ENCODE measurements at places on chromosomes 2 and 18. TPM values are rescaled to one million over a fixed set of nuclear protein-coding genes. Genes with fewer than 3 reads are reported as not detected.

The UGT1A4 gene
- total RNA-seq: 73.6 TPM

The NEDD4L gene
- total RNA-seq: 57.4 TPM

The PDE1A gene
- 0.30 TPM for total RNA-seq

The ANKRD62 gene
- total RNA-seq: 0.20 TPM

The CHPF gene
- total RNA-seq: 78.2 TPM

The PLCD4 gene
- total RNA-seq: 0.74 TPM

The REL gene
- total RNA-seq: 13.3 TPM

The CTLA4 gene
- not detected for total RNA-seq

The FBLN7 gene
- total RNA-seq: 0.70 TPM

The WDR43 gene
- 37.1 TPM for total RNA-seq

The LYG1 gene
- 0.78 TPM for total RNA-seq

The TUBB8B gene
- total RNA-seq: not detected

The RFTN2 gene
- not detected for total RNA-seq

DNA sequence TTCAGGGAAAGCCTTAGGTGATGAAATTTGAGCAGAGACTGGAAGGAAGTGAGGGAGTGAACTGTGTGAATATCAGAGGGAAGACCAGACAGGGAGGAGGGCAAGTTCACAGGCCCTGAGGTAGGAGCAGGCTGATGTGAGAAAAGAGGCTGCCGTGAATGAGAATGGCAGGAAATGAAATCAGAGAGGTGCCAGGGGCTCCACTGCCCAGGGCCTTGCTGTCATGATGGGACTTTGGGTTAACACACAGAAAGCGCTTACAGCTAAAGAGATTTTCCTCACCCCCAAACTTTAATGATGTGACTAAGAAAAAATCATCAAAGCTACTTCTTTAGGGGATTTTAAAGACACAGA, 53.8 kb downstream of the MARCHF4 start:
- no peak for DNase-seq

DNA sequence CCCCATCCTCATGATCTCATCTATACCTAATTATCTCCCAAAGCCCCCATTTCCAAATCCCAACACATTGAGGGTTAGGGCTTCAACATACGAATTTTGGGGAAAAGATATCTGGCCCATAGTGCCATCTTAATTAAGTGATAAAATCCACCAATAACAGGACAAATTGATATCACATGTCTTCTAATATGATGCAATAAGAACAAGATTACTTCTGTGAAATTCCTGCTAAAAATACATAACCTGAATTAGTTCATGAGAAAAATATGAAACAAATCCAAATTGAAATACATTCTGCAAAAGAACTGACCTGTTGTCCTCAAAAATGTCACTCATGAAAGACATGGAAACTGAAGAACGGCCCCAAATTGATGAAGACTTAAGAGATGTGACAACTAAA, 28.8 kb downstream of the FOXI3 start:
- DNase-seq: no peak

DNA sequence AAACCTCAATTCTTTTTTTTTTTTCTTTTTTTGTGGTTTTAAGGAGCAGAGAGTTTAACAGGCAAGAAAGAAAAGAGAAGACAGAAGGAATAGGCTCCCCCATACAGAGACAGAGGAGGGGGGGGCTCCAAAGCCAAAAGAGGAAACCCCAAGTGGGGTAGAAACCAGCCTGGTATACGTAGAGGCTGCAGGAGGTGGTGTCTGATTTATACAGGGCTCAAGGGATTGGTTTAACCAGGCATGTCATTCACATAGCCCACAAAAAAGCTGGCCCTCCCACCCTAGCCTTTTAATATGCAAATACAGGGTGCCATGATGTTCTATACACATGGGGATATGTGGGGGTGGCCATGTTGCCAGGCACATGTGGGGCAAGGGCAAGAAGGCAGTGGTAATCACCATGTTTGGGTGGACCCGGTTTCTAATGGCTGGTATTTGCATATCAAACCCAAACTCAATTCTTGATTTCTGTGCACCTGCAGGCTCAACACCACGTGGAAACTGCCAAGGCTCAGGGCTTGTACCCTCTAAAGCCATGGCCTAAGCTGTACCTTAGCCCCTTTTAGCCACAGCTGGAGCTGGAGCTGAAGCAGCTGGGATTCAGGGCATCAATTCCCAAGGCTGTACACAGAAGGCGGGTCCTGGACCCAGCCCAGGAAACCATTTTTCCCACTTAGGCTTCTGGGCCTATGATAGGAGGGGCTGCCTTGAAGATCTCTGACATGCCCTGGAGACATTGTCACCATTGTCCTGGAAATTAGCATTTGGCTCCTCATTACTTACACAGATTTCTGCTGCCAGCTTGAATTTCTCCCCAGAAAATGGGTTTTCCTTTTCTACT, 170.3 kb downstream of the MAIP1 start:
- no peak for DNase-seq

GRCh38 chr2:27681841-27682240, 18.2 kb downstream of the SLC4A1AP start:
- DNase-seq: no peak

- no peak for DNase-seq
Observed at GRCh38 chr2:25620711-25621110, 52.7 kb downstream of the DTNB start.

DNA sequence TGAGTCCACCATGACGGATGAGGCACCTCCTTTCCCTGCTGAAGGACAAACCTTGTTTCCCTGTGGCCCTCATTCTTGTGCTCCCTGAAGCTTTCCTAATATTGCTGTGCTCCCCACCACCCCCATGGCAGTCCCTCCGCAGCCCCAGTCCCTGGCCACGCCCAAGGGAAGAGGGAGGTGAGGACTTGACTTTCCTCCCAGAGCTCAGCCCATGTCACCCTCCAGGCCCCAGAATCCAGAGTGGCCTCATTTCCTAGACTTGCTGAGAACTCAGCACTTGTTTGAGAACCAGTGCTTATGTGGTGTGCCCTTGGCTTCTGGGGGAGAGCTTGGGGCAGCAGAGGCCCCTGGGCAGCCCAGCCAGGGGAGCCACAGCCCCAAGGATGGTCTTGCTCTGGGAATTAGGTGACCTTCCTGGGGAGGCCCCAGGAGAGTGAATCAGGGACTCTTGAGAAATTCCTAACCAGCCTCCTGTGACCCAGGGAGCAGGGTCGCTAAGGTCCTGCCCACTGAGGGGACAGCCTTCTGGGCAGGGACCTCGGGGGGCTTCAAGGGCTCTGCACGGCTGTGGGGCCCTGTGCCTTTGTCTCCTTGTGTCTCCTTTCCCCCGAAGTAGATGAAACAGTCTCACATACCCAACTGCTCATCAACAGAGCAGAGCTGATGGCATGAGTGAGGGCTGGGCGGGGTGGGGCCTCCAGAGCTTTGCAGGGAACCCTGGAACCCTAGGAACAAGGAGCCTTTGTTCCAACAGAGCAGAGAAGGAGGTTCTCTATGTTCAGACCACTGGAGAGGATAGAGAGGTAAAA, 27.9 kb downstream of the PSD4 start:
- DNase-seq: no peak

GRCh38 chr2:227515742-227516141, 43.8 kb downstream of the AGFG1 start:
- no peak for DNase-seq

DNA sequence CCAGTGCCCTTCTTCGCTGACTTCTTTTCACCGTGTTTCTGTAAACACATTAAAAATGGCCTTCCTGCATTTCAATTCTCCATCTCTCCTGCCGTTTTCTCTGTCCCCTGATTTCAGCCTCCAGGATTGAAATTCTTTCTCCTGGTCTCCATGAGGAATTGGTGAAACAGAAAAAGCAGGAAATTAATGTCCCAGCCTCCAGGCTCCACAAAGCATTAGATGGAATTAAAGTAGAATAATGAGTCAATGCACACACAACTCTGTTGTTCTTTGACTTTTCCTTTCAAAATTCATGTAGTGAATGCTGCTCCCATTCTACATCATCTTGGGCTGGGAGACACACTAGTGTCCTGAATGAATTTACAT, 209.5 kb downstream of the KLHL29 start:
- DNase-seq: no peak

DNA sequence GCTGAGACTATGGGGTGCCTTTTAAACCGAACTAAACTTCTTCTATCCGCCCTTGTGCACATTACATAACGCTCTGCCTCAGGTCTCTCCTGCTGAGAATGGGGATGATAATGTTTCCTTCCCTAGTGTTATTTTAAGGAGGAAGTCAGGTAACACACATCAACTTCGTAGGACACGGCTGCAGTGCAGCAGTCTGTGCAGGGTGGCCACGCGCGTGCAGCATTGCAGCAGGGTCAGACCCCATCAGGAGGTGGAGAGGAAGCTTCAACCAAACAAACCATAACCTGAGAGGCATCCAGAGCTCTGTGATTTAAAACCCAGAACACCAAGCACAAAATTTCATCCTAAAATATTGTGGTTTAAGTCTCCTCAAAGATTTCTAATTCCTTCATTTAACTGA, 50.6 kb downstream of the MYT1L start:
- no peak for DNase-seq

DNA sequence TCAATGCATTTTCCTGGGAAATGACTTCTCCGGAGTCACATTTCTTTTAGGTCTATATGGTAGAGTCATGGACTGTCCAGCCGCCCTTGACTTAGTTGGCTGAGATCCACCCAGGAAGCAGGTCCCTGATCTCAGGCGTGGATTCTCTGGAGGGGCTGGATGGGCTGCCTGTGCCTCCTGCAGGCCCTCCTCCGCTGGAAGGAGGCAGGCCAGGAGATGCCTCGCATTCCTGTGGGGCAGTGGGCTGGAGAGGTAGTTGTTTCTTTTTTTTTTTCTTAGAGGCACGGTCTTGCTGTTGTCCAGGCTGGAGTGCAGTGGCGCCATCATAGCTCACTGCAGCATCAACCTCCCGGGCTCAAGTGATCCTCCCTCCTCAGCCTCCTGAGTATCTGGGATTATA, 129.0 kb upstream of the MYCN start:
- no peak for DNase-seq

- peak; percentile 27 for DNase-seq
Observed at GRCh38 chr2:121309801-121310200, 24.8 kb upstream of the TFCP2L1 start.

GRCh38 chr2:185208261-185208660, 530.3 kb upstream of the FSIP2 start:
- DNase-seq: peak; percentile 6

GRCh38 chr2:26740346-26740745, 23.7 kb upstream of the SLC35F6 start:
- no peak for DNase-seq

- no peak for DNase-seq
Observed at GRCh38 chr2:53913721-53914120, 54.0 kb upstream of the GPR75 start.

DNA sequence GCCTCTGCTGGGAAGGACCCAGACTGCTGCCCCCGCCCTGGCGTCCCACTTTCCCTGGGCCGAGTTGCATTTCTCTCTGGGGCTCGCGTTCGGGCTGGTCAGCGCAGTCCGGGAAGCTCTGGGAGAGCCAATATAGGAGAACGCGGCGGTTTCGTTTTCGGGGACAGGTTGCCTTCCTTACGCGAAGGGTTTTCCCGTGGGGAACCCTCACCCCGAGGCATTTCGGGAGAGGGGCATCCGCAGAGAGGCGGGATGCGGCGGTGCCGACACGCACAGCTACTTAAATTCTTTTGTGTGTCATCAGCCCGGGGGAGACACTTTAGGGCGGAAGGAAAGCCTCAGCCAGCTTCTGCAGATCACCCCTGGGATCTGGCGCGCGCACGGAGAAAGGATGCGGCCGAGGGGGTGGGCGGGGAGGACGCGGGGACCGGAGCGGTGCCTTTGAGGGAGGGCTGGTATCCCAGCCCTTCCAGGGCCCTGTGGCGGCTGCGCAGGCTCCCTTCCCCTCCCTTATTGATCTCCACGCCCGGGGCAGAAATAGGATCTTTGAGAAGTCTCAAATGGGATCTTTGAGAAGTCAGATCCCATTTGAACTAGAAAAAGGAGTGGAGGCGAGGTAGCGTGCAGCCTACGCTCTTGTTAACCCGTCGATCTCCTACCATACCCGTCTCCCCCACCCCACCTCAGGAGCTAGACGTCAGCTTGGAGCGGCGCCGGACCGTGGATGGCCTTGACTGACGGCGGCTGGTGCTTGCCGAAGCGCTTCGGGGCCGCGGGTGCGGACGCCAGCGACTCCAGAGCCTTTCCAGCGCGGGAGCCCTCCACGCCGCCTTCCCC, 1.2 kb downstream of the GATA6 start:
- peak; percentile 52 for DNase-seq

- DNase-seq: no peak
Observed at GRCh38 chr2:6764968-6765723, 100.6 kb downstream of the CMPK2 start.

- peak; percentile 74 for DNase-seq
Observed at GRCh38 chr2:226247289-226248275, 552.0 kb downstream of the IRS1 start.

GRCh38 chr2:46256563-46257142, 40.6 kb upstream of the EPAS1 start:
- no peak for DNase-seq

DNA sequence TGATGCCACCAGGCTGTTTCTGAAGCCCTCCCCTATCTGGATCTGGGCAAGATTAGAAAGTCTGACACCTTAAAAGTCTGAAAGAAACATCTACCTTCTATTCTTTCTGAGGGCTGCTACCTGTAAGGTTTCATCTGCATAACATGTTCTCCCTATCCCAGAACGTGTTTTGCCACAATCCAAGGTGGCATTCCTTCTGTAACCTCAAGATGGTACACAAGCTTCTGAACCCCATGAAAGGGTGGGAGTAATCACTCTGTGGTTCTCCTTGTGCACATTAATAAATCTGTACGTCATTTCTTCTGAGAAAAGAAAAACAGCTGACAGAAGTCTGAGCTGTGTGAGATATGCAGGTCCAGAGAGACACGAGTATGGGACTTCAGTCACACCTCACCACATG, 41.8 kb upstream of the MSH6 start:
- peak; percentile 31 for DNase-seq

DNA sequence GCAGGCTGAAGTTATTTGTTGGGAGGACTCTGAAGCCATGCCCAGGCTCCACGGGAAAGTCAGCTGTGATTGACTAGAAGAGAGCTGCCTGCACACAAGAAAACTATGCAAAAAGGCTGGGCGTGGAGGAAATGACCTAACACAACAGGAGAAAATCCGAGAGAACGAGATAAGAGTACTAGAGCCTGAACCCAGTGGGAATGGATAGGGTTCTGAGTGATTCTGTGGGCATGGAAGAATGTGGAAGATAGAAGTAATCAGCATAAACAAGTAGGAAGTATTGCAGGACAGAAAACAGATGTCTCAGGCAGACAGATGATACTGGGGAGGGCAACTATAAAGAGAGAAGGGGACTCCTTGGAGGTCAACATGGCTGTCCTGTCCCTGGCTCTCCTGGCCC, 12.1 kb upstream of the COPS8 start:
- DNase-seq: no peak

DNA sequence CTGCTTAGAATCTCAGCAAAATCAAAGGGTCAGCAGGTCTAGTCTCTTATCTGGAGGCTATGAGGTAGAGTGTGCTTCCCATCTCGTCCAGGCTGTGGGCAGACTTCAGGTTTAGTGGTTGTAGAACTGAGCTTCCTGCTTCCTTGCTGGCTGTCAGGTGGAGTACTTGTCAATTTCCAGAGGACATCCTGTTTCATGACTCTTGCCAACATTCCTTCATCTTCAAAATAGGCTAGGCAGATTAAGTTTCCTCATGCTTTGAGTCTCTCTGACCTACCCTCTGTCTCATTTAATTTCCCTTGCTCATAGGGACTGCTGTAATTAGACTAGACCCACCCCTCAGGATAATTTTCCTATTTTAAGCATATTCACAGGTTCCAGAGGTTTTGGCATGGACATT, 562.6 kb downstream of the SPAG16 start:
- no peak for DNase-seq

All from PC-9 (cell line).